Neural progenitor cell (in vitro differentiated cells): ENCODE measurements at places on chromosomes 7 and 10.

- DNase-seq: no peak
Measured at GRCh38 chr10:127346604-127347003, 150.2 kb upstream of the INSYN2A start.

- no peak for DNase-seq
Measured at GRCh38 chr7:129719980-129720732, 108.6 kb downstream of the NRF1 start.

DNA sequence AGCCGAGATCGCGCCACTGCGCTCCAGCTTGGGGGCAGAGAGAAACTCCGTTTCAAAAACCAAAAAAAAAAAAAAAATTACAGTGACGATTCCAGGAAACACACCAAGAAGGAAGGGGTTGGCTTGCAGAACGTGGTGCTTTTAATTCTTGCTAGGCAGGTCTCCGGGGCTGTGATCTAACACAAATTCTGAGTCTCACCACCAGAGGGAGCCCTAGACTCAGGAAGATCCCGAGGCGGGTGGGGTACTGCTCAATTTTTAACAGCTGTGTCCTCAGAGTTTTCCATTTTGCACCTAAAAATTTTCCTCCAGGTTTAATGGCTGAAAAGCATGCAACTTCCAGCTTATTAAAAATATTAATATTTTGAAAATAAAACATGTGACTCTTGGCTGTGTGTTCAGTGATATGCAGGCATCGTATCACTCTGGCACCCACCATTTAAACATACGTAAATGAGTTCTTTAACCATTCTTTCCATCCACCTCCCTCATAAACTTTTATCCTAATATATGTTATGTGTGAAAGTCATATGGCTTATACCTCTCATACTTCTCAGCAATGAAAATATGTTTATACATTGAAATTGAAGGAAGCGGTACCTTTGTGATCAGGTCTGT, 26.5 kb upstream of the NUB1 start:
- peak; percentile 79 for DNase-seq

DNA sequence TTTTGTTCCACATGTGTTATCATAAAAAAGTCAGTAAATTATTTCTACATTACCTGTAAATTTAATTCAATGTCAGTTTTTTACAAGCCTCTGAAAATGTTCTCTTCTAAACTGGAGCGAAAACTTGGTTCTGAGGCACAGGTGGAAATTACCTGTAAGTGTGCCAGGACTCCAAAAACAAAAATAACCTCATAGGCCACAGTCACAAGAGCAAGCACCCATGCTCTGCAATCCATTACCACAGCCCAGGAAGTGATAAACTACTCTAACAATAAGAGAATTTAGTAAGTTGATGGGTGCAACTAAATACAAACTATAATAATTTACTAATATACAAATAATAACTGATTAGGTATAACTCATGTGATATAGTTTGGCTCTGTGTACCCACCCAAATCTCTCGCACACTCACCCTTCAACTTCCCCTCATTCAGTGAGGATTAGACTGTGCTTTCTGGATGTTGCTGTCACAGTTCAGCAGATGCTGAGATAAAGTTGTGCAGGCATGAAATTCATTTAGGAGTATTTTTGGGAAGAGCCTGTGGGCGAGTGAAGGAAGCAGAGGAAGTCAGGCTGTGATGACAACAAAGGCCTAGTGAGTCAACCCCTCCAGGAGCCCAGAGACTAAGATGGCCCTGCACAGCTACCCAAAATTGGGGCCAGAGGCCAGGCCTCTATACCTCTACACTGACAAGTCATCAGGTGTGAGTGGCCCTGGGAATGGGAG, 16.3 kb upstream of the GIMAP6 start:
- no peak for DNase-seq

GRCh38 chr10:62163024-62163423, 105.6 kb downstream of the RTKN2 start:
- no peak for DNase-seq

- DNase-seq: no peak
Measured at GRCh38 chr7:1925349-1925748, 255.3 kb downstream of the ELFN1 start.

DNA sequence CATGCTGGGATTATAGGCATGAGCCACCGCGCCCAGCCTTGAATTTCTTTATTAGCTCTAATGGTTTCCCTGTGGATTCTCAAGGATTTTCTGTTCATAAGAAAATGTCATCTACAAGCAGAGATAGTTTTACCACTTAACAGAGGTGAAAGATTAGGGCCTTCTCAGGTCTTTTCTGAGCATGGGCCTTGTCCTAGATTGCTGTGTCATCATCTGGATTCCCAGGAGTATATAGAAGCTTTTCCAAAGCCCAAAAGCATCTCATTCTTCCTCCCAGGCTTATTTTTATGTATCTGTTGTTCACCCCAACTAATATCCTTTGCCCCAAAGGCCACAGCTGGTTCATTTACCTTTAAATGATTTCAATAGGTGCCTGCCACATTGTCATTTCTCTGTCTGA, 13.7 kb upstream of the ZNF248 start:
- DNase-seq: no peak

DNA sequence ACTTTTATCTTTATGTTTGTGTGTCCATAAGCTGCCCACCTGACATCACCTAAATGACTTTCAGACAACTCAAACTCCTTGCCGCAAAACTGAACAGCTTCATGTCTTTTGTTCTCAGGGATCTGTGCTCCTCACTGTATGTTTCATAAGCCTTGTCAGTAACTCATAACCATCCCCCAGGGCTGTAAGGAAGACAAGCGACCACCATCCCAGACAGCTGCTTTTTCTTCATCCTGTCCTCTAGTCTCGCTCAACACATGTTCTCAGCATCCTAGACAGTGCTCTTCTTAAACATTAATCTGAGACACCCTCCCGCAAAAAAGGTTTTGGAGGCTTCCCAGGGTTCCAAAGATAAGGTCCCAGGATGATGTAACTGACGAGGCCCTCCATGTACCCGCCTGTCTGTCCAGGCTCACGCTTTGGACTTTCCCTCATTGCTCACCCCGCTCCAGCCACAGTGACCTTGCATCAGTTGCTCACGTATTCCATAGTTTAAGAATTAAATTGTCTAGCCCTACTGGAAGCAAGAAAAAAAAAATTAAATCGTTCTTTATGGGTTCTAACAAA, 69.8 kb downstream of the MAP3K8 start:
- no peak for DNase-seq

DNA sequence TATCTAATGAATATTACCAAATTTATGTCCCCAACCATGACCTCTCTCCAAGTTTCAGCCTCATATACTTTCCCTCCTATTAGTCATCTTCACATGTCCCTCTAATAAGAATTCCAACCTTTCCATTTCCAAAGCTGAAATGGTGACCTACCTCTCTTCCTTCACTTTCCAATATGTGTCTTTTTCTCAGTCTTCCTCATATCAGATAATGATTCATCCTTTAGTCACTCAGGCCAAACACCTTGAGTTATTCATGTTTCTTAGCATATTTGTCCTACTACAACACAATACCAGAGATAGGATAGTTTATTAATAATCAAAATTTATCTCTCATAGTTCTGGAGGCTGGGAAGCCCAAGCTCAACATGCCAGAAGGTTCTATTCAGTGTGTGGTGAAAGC, 318.5 kb upstream of the ZWINT start:
- no peak for DNase-seq

DNA sequence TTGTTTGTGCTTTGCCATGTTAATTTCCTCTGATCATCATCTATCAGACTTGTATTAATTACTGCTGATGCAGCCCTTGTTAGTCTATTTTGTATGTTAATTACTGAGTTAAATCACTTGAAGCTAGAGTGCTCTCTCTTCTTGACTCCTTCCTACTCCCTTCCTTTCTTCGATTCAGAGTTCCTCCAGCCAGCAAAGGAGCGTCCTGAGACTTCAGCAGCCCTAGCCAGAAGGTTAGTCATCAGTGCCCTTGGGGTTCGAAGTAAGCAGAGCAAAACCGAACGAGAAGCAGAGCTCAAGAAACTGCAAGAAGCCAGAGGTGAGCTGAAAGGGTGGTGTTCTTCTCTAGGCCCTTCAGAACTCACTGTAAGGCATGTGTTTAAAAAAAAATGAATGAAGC, 32.1 kb downstream of the LOXL4 start:
- DNase-seq: no peak

GRCh38 chr10:89838044-89838615, 136.7 kb downstream of the KIF20B start:
- DNase-seq: no peak

GRCh38 chr10:10782603-10783002, 235.1 kb upstream of the CELF2 start:
- DNase-seq: no peak
